ENCODE measurements at places on chromosomes 7 and 10.

DNA sequence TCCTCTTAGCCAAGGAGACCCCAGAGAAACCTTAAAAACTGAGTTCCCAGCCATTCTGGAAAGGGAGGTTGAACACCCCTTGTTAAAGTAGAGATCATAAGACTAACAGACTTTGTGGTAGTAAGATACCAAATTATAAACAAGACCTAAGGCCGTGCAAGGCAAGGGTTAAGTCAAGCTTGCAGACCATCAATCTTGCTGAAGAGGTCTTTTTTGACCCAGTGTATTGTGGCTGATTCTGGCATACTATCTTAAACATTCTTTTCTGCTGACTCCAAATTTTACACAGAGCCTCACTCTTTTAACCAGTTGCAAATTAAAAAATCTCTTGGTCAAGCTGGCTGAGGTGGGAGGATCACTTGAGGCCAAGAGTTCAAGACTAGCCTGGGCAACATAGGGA is 1.2 kb upstream of the TBRG4 start:
- no peak for DNase-seq

DNA sequence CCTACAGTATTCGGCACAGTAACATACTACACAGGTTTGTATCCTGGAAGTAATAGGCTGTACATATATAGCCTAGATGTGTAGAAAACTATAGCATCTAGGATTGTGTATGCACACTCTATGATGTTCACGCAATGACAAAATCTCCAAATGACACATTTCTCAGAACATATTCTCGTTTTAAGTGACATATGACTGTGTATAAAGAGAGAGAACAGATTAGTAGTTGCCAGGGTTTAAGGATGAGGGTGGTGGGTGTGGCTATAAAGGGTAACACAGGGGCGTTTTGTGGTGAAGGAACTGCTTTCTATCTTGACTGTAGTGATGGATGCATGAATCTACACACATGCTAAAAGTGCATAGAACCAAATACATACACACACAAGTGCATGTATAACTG is 101.2 kb downstream of the ARL4A start:
- no peak for DNase-seq

- DNase-seq, result no peak
Measured at GRCh38 chr7:107563081-107563774, 492 bp downstream of the COG5 start.

DNA sequence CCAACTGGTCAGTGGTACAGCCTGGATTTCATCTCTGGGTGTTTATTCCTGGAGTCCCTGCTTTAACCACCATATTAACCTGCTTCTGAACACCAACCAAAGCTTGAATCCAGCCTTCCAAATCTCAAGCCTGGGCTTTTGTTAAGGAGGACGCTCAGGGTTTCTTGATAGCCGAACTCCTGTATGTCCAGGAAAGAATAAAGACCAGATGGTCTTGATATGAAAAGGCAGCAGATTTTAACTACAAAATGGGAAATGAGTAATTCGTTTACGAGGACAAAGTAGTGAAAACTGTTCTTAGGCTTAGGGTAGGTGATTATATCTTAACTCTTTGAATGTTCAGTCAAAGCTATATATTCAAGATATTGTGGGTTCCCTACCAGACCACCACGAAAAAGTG is 129.1 kb upstream of the INSYN2A start:
- DNase-seq, result no peak

DNA sequence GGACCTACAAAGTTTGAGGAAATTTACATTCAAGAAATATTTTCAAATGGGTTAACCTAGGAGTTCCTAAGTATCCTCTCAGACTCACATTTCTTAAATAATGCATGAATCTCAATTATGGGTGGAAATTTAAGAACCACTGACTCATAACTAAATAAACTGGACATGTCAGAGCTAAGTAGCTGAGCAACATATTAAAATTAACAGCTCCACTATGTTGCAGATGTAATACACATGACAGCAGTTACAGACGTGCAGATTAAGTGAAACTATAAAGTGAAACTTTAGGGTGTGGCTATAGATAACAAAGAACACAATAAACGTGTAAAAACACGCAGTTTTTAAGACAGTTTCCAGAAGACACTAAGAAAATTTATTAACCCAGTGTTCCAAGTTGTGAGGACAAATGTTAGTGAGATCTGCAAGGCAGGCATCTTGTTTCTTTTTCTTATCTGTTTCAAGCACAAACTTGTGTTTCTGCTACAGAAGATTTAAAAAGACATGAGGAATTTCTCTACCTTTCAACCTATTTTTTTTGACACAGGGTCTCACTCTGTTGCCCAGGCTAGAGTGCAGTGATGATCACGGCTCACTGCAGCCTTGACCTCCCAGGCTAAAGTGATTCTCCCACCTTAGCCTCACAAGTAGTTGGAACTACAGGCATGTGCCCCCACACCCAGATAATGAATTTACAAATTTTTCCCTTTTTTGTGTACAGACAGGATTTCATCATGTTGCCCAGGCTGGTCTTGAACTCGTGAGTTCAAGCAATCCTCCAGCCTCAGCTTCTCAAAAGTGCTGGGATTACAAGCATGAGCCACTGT is 25.3 kb downstream of the DNMBP start:
- no peak for DNase-seq

DNA sequence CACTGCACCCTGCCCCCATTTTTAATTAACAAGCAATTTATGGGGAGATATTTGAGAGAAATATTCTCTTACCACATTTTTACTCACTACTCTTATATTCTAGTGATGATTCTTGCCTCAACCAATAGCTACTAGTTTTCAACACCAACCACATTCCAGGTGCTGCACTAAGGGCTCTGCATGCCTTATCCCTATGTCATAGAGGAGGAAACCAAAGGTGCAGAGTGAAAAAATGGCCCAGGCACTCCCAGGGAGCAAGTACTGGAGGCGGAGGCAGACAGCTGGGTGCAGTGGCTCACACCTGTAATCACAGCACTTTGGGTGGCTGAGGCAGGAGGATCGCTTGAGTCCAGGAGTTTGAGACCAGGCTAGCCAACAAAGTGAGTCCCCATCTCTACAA is 35.5 kb upstream of the TPST1 start:
- no peak for DNase-seq

GRCh38 chr10:125082881-125083575 is 77.3 kb downstream of the CTBP2 start:
- no peak for DNase-seq

GRCh38 chr10:27748601-27749000 is 3.0 kb upstream of the MKX start:
- no peak for DNase-seq

- DNase-seq, result no peak
Measured at GRCh38 chr10:125000366-125001312, 58.7 kb downstream of the ZRANB1 start.

GRCh38 chr7:133568544-133568943 is 315.7 kb downstream of the EXOC4 start:
- no peak for DNase-seq

GRCh38 chr10:5683065-5683464 is 1.6 kb upstream of the TASOR2 start:
- DNase-seq, result no peak

DNA sequence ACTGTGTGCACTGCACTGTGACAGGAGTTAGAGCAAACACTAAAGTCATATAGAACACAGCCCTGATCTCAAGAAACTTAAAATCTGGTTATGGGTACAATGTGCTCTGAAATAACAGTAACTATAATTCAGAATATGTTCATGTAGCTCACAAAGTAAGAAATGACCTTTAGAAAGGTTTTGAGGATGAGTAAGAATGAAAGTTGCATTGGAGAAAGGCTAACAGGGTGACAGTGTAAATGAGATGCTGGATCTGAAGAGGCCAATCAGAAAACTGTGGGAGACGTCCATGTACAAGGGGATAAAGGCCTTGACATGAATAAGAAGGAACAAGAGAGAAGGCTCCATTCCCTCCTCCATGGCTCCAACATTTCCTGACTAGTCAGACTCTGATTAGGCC is 124.7 kb downstream of the GRM3 start:
- no peak for DNase-seq

- no peak for DNase-seq
Measured at GRCh38 chr7:1403638-1404459, 55.4 kb downstream of the MICALL2 start.

Data from stimulated activated CD4-positive, alpha-beta T cell treated with anti-CD3 and anti-CD28 coated beads, Interleukin-15, amount 100 ng/mL, for 1 hour (primary cell).